GM13976 (cell line): ENCODE measurements at places on chromosomes 7 and 10.

DNA sequence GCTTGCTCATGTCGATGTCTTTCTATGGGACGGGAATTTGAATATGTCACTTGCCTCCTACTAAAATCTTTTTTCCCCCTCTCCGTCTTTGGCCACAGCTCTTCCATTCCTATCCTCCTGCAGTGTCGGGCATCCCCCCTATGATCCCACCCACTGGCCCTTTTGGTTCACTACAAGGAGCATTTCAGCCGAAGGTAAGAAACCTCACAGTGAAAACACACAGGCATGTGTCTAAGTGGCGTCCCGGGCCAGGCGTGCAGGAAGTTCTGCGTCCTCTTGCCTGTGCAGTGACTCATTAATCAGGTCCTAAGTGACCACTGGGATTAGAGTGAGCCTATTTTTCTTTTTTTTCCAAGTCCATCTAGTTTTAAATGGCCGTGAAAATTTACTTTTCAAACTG is 360.5 kb upstream of the GALNT17 start:
- no peak for DNase-seq

DNA sequence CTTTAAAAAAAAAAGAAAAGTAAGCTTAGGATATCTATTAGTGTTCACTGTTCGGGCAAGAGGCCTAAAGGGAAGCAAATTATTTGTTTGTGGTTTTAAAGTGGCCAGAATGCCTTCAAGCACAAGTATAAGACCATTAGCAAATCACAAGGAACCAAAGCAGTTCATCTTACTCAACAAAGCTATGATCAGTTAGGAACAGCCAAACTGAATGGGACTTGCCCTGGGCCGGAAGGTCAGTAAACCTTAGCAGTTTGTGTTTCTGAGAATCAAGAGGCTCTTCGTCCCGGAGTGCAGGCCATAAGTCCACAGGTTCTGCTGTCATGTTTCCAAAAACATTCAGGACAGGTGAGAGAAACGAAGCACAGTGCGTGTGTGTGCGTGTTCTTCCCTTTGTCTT is 4.5 kb downstream of the FBXW4 start:
- DNase-seq, result no peak

GRCh38 chr7:122035876-122036275 is 108.2 kb downstream of the AASS start:
- DNase-seq, result no peak

DNA sequence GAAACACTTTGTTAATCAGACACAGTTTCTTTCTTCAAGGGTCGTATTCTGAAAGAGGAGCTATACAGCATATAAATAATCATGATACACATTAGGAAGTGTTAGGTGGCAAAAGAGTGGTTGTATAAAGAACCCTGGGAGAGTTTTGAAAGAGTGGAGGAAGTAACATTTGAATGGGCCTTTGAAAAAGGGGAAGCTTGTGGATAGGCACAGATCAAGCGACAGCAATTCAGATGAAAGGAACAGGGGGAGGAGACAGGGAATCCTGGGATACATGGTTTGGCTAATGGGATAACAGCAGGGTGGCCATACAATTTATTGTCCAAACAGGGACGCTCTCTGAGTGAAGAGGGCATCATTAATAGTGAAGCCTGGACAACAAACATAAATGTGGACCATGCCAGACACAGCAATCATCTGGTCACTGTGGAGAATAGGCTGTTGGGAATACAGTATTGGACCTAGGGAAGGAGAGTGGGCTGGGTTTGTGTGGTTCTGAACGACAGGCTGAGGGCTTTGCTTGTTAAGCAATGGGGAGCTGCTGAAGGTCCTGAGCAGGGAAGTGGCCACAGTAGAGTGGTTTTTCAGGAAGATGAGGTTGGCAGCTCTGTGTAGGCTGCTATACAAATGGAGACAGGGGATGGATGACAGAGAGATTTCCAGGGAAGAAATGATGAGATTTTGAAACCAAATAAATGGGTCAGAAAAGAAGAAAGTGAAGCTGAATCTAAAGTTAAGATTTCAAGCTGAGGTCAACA is 75.9 kb downstream of the ICA1 start:
- no peak for DNase-seq
